Ovary (tissue), 10 donors: ENCODE measurements at places on chromosomes 13 and 19. TPM values are rescaled to one million over a fixed set of nuclear protein-coding genes. Genes with fewer than 3 reads are reported as not detected.

POU4F1 gene
- total RNA-seq = not detected

FXYD7 gene
- total RNA-seq = not detected

MPND gene
- total RNA-seq = 15.1 TPM

KCNN4 gene
- 9.1 TPM for total RNA-seq
